ENCODE measurements at places on chromosomes 1 and 21. TPM values are rescaled to one million over a fixed set of nuclear protein-coding genes. Genes with fewer than 3 reads are reported as not detected.

MASP2 gene
- 0.39 TPM for polyA plus RNA-seq

RPS6KA1 gene
- 26.9 TPM for polyA plus RNA-seq

TTLL10 gene
- polyA plus RNA-seq, result not detected

GRCh38 chr1:205162301-205162700, 40.5 kb upstream of the RBBP5 start:
- peak; percentile 20 for DNase-seq

DNA sequence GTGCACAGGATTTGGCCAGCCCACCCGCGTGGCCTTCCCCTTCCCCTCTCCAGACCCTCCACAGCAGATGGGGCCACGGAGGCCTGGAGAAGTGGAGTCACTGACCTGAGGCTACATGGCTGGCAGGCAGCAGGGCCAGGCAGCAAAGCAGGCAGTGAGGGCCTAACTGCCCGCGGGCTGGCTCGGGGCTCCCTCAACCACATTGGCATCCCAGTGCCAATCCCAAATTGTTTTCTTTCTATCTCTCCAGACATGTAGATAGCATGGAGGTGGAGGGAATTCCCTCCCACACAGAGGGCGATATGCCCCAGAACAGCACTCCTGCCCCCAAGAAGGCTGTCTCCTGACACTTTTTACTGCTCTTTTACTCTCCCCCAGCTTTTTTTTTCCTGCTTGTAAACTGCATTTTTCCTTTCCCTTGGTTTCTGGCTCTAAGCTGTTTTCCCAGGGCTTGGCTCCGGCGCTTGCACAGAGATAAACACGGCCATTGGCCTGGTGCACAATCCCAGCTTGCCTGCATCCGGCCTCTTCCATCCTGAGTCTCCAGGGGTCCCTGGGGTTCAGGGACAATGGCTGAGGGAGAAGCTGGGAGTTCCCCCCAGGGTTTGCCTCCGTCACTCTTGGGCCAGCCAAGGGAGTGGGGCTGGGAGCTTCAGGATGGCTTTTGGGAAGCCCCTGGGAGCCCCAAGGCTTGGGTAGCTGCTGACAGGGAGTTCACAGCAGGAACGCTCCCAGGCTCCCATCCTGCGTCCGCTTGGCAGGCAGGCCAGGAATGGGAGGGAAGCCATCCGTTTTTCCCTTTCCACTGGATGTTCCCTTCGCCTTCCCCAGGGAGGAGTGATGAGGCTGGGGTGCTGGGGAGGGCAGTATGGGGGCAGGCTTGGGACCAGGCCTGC, 7.0 kb downstream of the EPHX1 start:
- peak; percentile 72 for DNase-seq

- DNase-seq, result no peak
Observed at GRCh38 chr1:59609245-59609644, 205.5 kb upstream of the HOOK1 start.

DNA sequence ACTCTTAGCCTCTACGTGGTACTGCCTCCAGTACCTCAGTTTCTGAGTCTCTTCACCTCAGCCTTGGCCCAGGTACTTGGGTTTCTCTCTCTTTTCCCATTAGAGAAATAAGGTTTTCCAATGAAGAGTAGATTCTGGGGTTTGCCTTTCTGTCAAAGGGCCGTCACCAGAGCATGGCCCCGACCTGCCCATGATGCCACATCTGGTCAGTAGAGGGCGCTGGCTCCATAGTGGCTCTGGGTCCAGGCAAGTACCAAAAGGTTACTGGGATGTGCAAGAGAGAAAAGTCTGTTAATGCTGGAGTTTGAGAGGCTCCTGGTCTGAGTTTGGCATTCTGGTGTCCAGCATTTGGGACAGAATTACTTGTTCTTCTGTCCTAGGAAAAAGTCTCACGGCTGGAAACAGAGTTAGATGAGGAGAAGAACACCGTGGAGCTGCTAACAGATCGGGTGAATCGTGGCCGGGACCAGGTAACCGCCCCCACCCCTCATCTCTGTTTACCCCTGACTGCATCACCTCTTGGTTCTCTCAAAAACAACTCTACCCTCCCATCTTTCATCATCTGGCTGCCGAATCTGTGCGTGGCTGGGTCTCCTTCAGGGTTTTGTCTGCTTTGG, 5.3 kb upstream of the TUFT1 start:
- peak; percentile 77 for DNase-seq

All from cardiac muscle cell (in vitro differentiated cells and primary cell).